ENCODE measurements at places on chromosomes 5 and 9.

GRCh38 chr9:97425336-97425972 is 13.6 kb downstream of the TDRD7 start:
- no peaks in the 10 kb centered on the region for H3K27me3 ChIP-seq
- no peaks in the 10 kb centered on the region for H3K4me1 ChIP-seq
- no peak for DNase-seq
- peaks cover 5% of the 10 kb centered on the region for H3K36me3 ChIP-seq
- no peak overlapping the region for H3K27ac ChIP-seq

- H3K4me3 ChIP-seq: no peak overlapping the region
- no peaks in the 10 kb centered on the region for H3K27me3 ChIP-seq
- H3K36me3 ChIP-seq: peaks cover 2% of the 10 kb centered on the region
- H3K27ac ChIP-seq: no peak overlapping the region
Observed at GRCh38 chr5:176413255-176413565, 3.1 kb downstream of the CLTB start.

DNA sequence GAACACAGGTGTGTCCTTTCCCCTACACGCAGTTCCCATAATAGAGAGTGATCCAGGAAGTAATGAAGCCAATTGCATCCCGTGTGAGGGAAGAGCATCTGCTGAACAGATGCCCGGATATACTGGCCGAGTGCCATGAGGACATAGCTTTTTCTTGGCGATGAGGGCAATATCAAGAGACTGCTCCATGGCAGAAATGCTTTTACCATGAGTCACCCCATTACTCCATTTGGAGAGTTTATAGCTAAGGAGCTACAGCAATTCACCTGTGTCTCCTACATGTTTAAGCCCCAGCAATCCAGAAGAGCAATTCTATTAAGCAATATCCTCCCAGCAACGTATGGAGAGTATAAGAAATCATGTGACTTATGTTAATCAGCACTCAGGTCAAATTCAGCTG is 222.0 kb upstream of the KLF4 start:
- no peaks in the 10 kb centered on the region for H3K4me1 ChIP-seq
- no peaks in the 10 kb centered on the region for H3K27me3 ChIP-seq
- peaks cover 3% of the 10 kb centered on the region for H3K36me3 ChIP-seq
- H3K27ac ChIP-seq: no peak overlapping the region
- no peak overlapping the region for H3K4me3 ChIP-seq

- H3K4me1 ChIP-seq: peaks cover 5% of the 10 kb centered on the region
- no peak for DNase-seq
- H3K36me3 ChIP-seq: peaks cover under 1% of the 10 kb centered on the region
Observed at GRCh38 chr5:177067503-177067902, 19.2 kb upstream of the FGFR4 start.

- DNase-seq: no peak
- H3K36me3 ChIP-seq: no peaks in the 10 kb centered on the region
- H3K27ac ChIP-seq: no peak overlapping the region
- no peaks in the 10 kb centered on the region for H3K27me3 ChIP-seq
- H3K4me3 ChIP-seq: no peak overlapping the region
Observed at GRCh38 chr9:119216651-119217331, 152.4 kb downstream of the BRINP1 start.

DNA sequence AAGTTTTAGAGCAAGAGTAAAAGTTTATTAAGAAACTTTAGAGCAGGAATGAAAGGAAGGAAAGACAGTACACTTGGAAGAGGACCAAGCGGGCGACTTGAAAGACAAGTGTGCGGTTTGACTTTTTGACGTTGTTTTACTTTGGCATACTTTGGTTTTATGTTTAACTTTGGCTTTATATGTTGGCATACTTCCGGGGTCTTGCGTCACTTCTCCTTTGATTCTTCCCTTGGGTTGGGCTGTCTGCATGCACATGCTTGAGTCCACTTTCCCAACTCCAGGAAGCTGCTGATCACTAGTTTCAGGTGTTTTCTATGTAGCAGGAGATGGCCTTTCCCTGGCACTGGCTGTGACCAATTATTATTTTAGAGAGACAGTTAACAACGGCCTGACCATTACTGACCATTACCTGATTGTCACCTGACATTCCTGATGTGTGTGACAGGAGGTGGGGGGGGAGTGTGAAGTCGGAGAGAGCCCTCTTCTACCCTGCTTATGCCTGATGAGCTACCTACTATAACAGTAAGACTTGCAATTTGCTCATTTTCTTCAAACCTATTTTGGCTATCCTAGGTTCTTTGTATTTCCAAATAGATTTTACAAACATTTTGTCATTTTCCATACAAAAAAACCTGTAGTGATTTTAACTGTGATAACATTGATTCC is 45.5 kb downstream of the TNFSF8 start:
- no peak overlapping the region for H3K4me3 ChIP-seq
- H3K36me3 ChIP-seq: peaks cover 16% of the 10 kb centered on the region
- no peak for DNase-seq
- H3K27ac ChIP-seq: peak overlapping the region; percentile 31
- peaks cover 31% of the 10 kb centered on the region for H3K4me1 ChIP-seq
- no peaks in the 10 kb centered on the region for H3K27me3 ChIP-seq

- no peaks in the 10 kb centered on the region for H3K36me3 ChIP-seq
- DNase-seq: no peak
- H3K4me1 ChIP-seq: peaks cover 29% of the 10 kb centered on the region
- H3K4me3 ChIP-seq: no peak overlapping the region
- no peaks in the 10 kb centered on the region for H3K27me3 ChIP-seq
Observed at GRCh38 chr9:27352457-27353165, 55.7 kb upstream of the EQTN start.

GRCh38 chr5:80269991-80270438 is 14.2 kb upstream of the SERINC5 start:
- H3K27me3 ChIP-seq: no peaks in the 10 kb centered on the region
- peak overlapping the region; percentile 74 for H3K4me3 ChIP-seq
- H3K27ac ChIP-seq: peak overlapping the region; percentile 93
- H3K4me1 ChIP-seq: peaks cover 52% of the 10 kb centered on the region
- peak; percentile 18 for DNase-seq

DNA sequence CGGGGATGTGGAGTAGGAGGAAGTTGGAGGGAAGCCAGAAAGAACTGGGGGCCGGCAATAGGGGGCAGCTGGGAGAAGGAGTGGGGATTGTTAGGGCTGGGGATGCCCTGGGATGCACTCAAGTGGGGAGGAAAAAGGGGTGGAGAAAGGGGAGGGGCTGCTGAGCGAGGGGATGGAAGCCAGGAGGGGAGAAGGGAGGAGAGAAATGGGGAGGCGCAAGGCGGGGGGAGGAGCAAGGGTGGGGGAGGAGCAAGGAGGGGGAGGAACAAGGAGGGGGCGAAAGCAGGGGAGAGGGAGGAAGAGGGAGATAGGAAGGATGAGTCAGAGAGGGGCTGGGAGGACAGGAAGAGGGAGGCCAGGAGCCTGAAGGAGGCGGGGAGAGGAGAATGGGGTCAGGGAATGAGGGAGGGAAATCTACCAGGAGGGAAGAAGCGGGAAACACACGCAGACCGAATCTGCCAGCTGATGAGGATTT is 1.6 kb downstream of the IRX4 start:
- H3K4me3 ChIP-seq: no peak overlapping the region
- peaks cover 8% of the 10 kb centered on the region for H3K4me1 ChIP-seq
- peaks cover 52% of the 10 kb centered on the region for H3K27me3 ChIP-seq
- peaks cover 3% of the 10 kb centered on the region for H3K36me3 ChIP-seq
- no peak for DNase-seq

- H3K36me3 ChIP-seq: peaks cover 4% of the 10 kb centered on the region
- peaks cover under 1% of the 10 kb centered on the region for H3K27me3 ChIP-seq
- peaks cover 48% of the 10 kb centered on the region for H3K4me1 ChIP-seq
- H3K4me3 ChIP-seq: no peak overlapping the region
- no peak for DNase-seq
Observed at GRCh38 chr5:133397348-133397747, 215.0 kb downstream of the FSTL4 start.

DNA sequence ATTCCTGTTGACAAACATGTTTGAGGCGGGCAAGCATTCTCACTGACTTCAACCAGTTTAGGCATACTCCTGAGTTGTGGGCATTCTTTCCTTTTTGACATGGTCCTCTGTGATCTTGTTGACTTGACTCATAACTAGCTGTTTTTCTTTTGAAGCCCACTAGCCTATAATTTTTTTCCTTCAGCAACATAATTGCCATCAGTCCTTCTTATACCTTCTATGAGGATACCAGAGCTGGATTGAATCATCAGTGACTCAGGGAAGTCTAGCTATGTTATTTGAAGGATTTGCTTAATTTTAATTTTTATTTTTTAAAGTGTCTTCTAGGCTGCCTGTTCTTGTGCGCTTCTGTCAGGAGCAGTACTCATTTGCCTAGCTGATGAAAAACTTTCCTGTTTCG is 259.5 kb downstream of the NR3C1 start:
- no peaks in the 10 kb centered on the region for H3K27me3 ChIP-seq
- no peak overlapping the region for H3K4me3 ChIP-seq

GRCh38 chr9:3036333-3036700 is 192.4 kb upstream of the PUM3 start:
- H3K4me1 ChIP-seq: no peaks in the 10 kb centered on the region
- no peak overlapping the region for H3K4me3 ChIP-seq
- H3K27me3 ChIP-seq: peaks cover 7% of the 10 kb centered on the region
- no peak overlapping the region for H3K27ac ChIP-seq
- no peaks in the 10 kb centered on the region for H3K36me3 ChIP-seq

GRCh38 chr5:37071487-37071886 is 177.7 kb downstream of the CPLANE1 start:
- no peaks in the 10 kb centered on the region for H3K36me3 ChIP-seq
- no peaks in the 10 kb centered on the region for H3K4me1 ChIP-seq
- no peaks in the 10 kb centered on the region for H3K27me3 ChIP-seq
- DNase-seq: no peak
- no peak overlapping the region for H3K4me3 ChIP-seq

DNA sequence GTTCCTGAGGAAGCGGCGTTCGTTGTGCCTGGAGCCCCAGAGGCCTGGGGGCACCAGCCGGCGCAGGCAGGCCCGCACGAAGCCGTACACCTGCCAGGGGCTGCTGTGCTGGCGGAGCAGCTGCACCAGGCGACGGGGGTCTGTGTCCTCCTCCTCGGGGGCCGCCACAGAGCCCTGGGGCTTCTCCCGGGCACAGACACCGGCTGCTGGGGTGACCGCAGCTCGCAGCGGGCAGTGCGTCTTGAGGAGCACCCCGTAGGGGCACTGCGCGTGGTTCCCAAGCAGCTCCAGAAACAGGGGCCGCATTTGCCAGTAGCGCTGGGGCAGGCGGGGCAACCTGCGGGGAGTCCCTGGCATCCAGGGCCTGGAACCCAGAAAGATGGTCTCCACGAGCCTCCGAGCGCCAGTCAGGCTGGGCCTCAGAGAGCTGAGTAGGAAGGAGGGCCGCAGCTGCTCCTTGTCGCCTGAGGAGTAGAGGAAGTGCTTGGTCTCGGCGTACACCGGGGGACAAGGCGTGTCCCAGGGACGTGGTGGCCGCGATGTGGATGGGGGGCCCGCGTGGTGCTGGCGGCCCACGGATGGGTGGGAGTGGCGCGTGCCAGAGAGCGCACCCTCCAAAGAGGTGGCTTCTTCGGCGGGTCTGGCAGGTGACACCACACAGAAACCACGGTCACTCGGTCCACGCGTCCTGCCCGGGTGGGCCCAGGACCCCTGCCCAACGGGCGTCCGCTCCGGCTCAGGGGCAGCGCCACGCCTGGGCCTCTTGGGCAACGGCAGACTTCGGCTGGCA is 1.3 kb downstream of the TERT start:
- no peak for DNase-seq
- H3K27ac ChIP-seq: no peak overlapping the region
- H3K27me3 ChIP-seq: no peaks in the 10 kb centered on the region
- H3K4me3 ChIP-seq: peak overlapping the region; percentile 58

DNA sequence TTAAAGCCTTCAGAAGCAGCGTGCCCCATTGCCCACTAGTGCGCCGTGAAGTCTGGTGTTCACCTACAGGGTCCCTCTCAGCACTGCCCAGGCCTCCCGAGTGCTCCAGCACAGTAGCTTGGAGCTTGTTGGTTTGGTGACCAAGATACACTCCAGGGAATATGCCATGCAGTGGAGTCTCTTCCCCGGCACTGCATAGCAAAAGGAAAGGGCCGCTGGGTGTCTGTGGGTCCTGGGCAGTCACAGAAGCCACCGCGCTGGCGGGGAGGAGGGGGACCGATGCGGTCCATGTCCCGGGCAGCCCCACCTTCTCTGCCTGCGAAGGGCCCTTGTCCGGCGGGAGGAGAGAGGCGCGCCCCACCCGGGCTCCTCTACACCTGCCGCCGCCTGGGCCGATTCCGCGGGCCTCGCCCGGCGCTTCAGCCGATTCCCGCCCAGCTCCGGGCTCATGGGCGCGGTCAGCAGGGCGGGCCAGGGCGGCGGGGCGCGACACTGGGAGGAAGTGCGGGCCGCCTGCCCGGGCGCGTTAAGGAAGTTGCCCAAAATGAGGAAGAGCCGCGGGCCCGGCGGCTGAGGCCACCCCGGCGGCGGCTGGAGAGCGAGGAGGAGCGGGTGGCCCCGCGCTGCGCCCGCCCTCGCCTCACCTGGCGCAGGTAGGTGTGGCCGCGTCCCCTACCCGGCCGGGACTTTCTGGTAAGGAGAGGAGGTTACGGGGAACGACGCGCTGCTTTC is at the start of gene SYK:
TSS of gene SYK (plus strand) at position 579 of the 732 bp plus-strand sequence. CDS start 42,080 bp downstream, outside the sequence.
- peaks cover 89% of the 10 kb centered on the region for H3K27me3 ChIP-seq
- H3K4me3 ChIP-seq: peak within 1 kb of the TSS; percentile 86
- H3K4me1 ChIP-seq: peaks cover 7% of the 10 kb centered on the region
- peak; percentile 8 for DNase-seq

GRCh38 chr5:66769839-66770617 is 173.8 kb downstream of the MAST4 start:
- no peak overlapping the region for H3K27ac ChIP-seq
- no peak overlapping the region for H3K4me3 ChIP-seq
- H3K4me1 ChIP-seq: no peaks in the 10 kb centered on the region
- no peaks in the 10 kb centered on the region for H3K27me3 ChIP-seq
- DNase-seq: no peak

GRCh38 chr5:157247267-157247666 is 18.7 kb upstream of the CYFIP2 start:
- no peaks in the 10 kb centered on the region for H3K27me3 ChIP-seq
- peak overlapping the region; percentile 94 for H3K27ac ChIP-seq
- peaks cover 75% of the 10 kb centered on the region for H3K36me3 ChIP-seq
- DNase-seq: peak; percentile 68
- peak overlapping the region; percentile 68 for H3K4me3 ChIP-seq
- H3K4me1 ChIP-seq: peaks cover 98% of the 10 kb centered on the region

DNA sequence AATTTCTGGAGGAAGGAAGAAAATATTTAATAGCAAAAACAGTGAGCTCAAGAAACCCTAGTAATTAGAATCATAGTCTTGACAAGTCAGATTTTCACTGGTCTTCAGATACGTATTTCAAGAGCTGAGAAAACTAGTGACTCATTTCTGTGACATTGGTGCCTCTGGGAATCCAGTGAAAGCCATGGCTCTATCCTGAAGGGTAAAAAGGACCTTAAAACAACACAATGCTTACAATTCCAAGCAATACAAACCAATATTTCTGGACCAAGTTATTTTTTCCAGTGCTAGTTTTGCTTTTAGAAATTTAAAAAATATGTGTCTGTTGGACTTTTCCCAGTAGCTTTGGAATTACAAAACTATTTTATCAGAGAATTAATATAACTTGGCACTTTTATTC is 140.3 kb downstream of the LPAR1 start:
- H3K4me1 ChIP-seq: no peaks in the 10 kb centered on the region
- no peak for DNase-seq
- no peak overlapping the region for H3K4me3 ChIP-seq

Measured in activated T-cell treated with anti-CD3 and anti-CD28 coated beads, Interleukin-2, amount 50 U/mL, for 72 hours (primary cell).